ENCODE measurements at places on chromosomes 1 and 21. TPM values are rescaled to one million over a fixed set of nuclear protein-coding genes. Genes with fewer than 3 reads are reported as not detected.

Gene SMCP
- not detected for total RNA-seq

Gene AADACL4
- not detected for total RNA-seq

Gene C1orf116
- total RNA-seq, result 45.7 TPM

Gene SYCP1
- not detected for total RNA-seq

Gene TRAF5
- 36.3 TPM for total RNA-seq

Gene CYP4A11
- total RNA-seq, result not detected

Gene GPA33
- total RNA-seq, result 0.16 TPM

Gene KCNK2
- 7.2 TPM for total RNA-seq

Gene HSPB7
- 36.2 TPM for total RNA-seq

Gene CD1D
- total RNA-seq, result 1.7 TPM

Gene KCNJ15
- total RNA-seq, result 58.5 TPM

Gene IRF6
- 102 TPM for total RNA-seq

Gene NPL
- 25.6 TPM for total RNA-seq

Gene PBXIP1
- total RNA-seq, result 71.2 TPM

Gene TRMT1L
- 27.1 TPM for total RNA-seq

Gene PKP1
- total RNA-seq, result 58.1 TPM

Gene NEXN
- 22.9 TPM for total RNA-seq

Gene CYB5RL
- 6.7 TPM for total RNA-seq

Gene PRAMEF4
- total RNA-seq, result not detected

Gene OLIG2
- not detected for total RNA-seq

Gene C1orf185
- not detected for total RNA-seq

Gene COL8A2
- total RNA-seq, result 8.0 TPM

Gene ADCY10
- total RNA-seq, result 0.13 TPM

Gene F5
- 1.7 TPM for total RNA-seq

Gene DDI2
- total RNA-seq, result 92.0 TPM

Gene GJA5
- total RNA-seq, result 5.0 TPM

Gene MYBPH
- not detected for total RNA-seq

Gene PPFIA4
- 2.4 TPM for total RNA-seq

Gene PLPPR4
- 5.1 TPM for total RNA-seq

Gene CRYAA
- total RNA-seq, result not detected

Gene GPR25
- total RNA-seq, result not detected

Gene DNALI1
- 11.5 TPM for total RNA-seq

Gene DPH2
- total RNA-seq, result 32.2 TPM

Gene LGALS8
- total RNA-seq, result 94.2 TPM

Gene BTBD8
- total RNA-seq, result 6.6 TPM

Gene FAM151A
- not detected for total RNA-seq

Gene PKN2
- 95.4 TPM for total RNA-seq

Gene ZNF593OS
- total RNA-seq, result not detected

Gene PSEN2
- total RNA-seq, result 29.1 TPM

Gene CXADR
- 80.8 TPM for total RNA-seq

Gene DIPK1A
- 8.9 TPM for total RNA-seq

Gene NFASC
- 52.3 TPM for total RNA-seq

Gene ADGRB2
- total RNA-seq, result 7.5 TPM

Gene MYCL
- total RNA-seq, result 84.3 TPM

Gene C1orf87
- total RNA-seq, result not detected

Gene ARID1A
- 119 TPM for total RNA-seq

Gene OR2W3
- not detected for total RNA-seq

Gene KCNJ6
- total RNA-seq, result not detected

Gene MROH9
- not detected for total RNA-seq

Gene SLC25A34
- total RNA-seq, result 3.9 TPM

Gene LRRN2
- 2.1 TPM for total RNA-seq

Gene AMY2A
- total RNA-seq, result not detected

Gene FMO3
- 0.65 TPM for total RNA-seq

Gene ARHGEF16
- total RNA-seq, result 28.5 TPM

Gene FYB2
- 4.0 TPM for total RNA-seq

Data from ureter (tissue), 1 donor.